ENCODE measurements at places on chromosomes 4 and X.

DNA sequence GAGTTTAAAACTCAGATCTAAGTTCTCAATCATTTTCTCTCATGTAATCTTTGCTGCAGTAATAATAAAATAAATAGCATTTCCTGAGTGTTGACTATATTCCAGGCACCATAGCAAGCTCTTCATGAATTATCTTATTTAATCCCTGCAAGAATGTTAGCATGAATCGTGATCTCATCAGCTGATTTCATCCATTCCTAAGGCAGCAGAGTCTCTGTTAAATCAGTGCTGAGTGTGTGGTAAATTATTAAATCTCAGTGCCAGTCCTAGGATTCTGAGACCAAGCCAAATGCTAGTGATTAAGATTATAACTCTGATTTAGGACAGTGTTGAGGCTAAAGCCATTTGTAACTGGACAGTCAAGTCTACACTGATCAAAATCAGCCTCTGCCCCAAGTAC is 240.3 kb upstream of the TAPT1 start:
- H3K4me3 ChIP-seq, result no peak overlapping the region
- DNase-seq, result no peak
- no peaks in the 10 kb centered on the region for H3K27me3 ChIP-seq
- H3K4me1 ChIP-seq, result no peaks in the 10 kb centered on the region

DNA sequence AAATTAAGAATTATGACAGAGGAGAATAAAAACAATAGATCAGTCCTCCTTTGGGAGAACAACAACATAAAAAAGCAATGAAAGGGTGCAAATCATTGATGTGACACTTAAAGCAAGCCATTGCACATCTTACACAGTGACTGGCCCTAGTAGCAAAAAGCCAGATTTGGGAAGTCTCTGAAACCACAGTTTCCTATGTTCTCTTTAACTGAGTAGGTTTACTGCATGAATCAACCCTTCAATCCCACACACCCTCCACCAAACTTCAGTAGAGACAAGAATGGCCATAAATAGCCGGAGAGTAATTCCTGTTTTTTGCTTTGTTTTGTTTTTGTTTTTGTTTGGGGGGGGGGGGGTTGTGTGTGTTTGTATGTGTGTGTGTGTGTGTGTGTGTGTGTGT is 180.8 kb downstream of the VEGFC start:
- DNase-seq, result no peak
- H3K4me1 ChIP-seq, result no peaks in the 10 kb centered on the region
- H3K27ac ChIP-seq, result no peak overlapping the region
- H3K36me3 ChIP-seq, result no peaks in the 10 kb centered on the region
- no peak overlapping the region for H3K4me3 ChIP-seq

GRCh38 chr4:89382439-89382838 is 74.8 kb upstream of the GPRIN3 start:
- no peaks in the 10 kb centered on the region for H3K4me1 ChIP-seq
- no peaks in the 10 kb centered on the region for H3K36me3 ChIP-seq
- H3K4me3 ChIP-seq, result no peak overlapping the region
- no peak overlapping the region for H3K27ac ChIP-seq
- no peaks in the 10 kb centered on the region for H3K27me3 ChIP-seq

DNA sequence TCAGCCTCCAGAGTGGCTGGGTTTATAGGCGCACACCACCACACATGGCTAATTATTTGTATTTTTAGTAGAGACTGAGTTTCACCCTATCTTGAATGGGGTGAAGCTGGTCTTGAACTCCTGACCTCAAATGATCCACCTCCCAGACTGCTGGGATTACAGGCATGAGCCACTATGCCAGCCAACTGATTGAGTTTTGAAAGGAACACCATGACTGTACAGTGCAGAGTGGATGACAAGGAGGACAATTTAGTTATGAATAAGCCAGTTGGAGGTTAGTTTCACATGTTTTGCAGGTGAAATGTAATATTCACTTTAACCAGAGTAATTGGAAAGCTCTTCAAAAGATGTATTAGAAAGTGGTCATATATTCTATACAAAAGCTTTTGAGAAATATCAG is 60.8 kb downstream of the PCDH18 start:
- DNase-seq, result no peak
- no peaks in the 10 kb centered on the region for H3K4me1 ChIP-seq
- H3K36me3 ChIP-seq, result no peaks in the 10 kb centered on the region
- H3K4me3 ChIP-seq, result no peak overlapping the region
- H3K27ac ChIP-seq, result no peak overlapping the region

DNA sequence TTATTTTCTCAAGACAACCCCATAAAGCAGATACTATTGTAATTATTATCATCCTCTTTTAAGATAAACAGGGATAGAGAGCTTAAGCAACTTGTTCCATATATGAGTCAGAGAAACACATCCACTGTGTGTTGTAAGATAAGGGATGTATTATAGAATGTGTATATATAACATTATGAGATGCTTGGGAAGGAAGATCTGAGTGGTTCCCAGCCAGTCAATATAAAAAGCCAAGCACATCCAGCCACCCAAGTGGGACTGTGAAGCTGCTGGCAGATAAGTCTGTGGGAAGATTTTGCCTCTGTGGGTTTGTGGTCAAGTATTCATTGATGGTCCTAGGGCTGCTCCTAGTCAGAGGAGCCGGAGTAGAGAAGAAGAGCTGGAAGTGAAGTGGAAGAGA is 16.5 kb upstream of the BMPR1B start:
- H3K36me3 ChIP-seq, result no peaks in the 10 kb centered on the region
- DNase-seq, result no peak
- H3K4me3 ChIP-seq, result no peak overlapping the region
- H3K4me1 ChIP-seq, result no peaks in the 10 kb centered on the region
- no peaks in the 10 kb centered on the region for H3K27me3 ChIP-seq
- H3K27ac ChIP-seq, result no peak overlapping the region

DNA sequence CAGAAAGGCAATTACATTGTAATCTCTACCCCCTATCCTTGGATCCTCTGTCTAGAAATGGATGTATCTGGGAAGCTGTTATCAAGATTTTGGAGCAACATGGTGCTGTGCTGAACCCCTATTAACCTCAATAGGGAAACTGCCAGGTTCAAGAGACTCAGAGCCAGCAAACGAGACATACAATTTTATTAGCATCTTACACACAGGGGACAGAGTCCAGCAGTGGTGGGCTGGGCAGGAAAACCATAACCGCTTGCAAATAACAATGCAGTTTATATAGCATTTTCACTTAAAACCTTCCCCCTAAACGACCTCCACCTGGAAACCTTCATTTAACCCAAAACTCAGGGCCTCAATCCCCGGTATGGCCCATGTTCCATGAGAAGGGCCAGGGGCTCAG is 79.5 kb downstream of the SYTL5 start:
- H3K27me3 ChIP-seq, result no peaks in the 10 kb centered on the region
- no peak overlapping the region for H3K27ac ChIP-seq
- H3K4me1 ChIP-seq, result no peaks in the 10 kb centered on the region
- H3K36me3 ChIP-seq, result no peaks in the 10 kb centered on the region
